ENCODE measurements at places on chromosomes 11 and 22.

DNA sequence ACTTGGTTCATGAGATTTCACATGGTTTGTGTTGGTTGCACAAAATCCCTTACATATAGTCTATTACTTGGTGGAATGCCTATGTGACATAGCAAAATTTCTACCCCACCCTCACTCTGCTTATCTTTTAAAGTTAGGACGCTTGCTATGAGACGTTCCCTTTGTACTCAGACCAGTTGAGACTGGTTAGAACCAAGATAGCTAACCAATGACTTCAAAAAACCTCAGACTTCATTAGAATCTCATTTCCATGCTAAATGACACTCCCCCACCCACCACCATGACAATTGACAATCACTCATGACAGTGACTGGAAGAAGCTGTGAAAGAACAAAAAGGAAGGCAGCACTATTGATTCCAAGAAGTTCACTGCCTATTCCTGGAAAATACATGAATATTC lies 313.6 kb downstream of the ETS1 start:
- no peak for DNase-seq

DNA sequence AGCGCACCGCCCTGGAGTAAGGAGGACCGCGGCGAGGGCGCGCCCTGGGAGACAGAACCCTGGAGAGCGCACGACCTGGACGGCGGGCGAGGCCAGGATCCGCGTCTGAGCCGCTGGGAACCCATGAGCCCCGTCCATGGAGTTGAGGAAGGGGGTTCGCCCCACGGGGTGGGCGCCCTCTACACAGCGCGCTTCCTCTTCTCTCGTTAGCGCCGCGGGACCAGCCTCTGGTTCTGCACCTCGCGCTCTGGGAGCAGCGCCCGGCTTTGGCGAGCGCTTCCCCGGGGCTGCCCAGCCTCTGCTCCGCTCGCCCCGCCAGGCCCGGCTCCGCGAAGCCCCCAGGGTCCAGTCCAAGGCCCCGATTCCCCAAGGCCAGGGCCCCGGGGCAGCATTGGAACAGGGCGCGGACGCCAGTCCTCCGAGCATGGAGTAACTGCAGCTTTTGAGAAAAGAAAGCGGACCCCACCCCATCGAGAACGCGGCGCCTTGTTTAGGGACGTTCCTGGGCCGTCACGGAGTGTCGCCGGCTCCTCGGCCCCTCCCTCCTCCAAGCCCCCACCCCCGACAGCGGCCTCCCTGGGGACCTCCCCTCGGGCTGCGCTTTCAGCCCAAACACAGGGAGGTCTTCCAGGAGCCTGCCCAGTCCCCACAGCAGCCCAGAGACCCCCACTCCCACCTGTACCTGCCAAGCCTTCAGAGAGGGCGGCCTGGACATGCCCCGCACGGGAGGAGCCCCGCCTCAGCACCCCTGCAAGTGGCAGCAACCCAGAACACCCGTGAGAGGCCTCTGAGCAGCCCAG lies 56.2 kb downstream of the BRD1 start:
- no peak for DNase-seq

- DNase-seq = no peak
Observed at GRCh38 chr11:39809833-39810232, 1649.6 kb downstream of the LRRC4C start.

- no peak for DNase-seq
Observed at GRCh38 chr11:126101930-126102283, 39.2 kb upstream of the CDON start.

DNA sequence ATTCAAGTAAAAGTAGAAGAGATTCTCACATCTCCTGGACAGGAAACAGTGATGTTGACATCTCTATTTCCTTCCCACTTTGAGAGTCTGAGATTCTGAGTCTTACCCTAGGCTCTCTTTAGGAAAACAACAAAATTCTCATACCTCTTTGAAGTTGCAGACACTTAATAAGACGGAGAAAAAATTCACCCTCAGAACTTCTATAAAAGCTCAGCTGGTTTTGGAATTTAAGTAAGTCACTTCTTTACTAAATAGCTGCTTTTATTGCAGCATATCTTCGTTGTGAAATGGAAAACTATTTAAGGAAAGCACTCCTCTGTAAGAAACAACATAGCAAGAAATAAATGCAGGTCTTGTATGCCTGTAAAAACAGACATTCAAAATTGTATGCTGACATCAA lies 79.1 kb downstream of the MSANTD4 start:
- no peak for DNase-seq

- no peak for DNase-seq
Observed at GRCh38 chr22:29385151-29385704, 3.1 kb downstream of the AP1B1 start.

Data from stimulated activated CD8-positive, alpha-beta memory T cell treated with anti-CD3 and anti-CD28 coated beads, Interleukin-4, amount 100 ng/mL, for 1 hour (primary cell).